ENCODE measurements at places on chromosomes 11 and 22. TPM values are rescaled to one million over a fixed set of nuclear protein-coding genes. Genes with fewer than 3 reads are reported as not detected.

DNA sequence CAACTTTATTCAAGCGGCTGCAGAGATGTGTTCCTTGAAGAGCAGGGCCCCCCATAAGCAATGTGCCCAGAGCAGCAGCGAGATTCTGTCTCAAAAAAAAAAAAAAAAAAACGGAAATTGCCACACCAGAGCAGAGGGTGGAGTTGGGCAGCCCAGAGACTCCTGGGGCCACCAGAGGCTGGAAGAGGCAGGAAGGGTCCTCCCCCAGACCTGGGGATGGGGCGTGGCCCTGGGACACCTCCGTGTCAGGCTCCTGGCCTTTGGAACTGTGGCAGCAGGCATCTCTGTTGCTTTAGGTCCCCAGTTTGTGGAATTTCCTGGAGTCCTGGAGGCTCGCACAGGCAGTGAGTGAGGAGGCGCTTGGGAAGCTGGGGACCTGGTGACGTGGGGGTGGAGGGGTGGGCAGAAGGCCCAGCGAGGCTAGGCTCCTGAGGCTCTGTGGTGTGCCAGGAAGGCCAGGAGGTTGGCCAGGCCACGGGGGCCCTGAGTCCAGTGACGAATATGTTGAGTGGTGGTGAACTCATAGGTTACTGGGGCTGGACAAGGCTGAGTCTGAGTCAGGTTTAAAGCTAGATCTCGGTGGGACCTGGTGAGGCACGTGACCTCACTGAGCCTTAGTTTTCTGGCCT lies 735.6 kb downstream of the BRD1 start:
- H3K4me1 ChIP-seq, result no peaks in the 10 kb centered on the region
- no peak overlapping the region for H3K4me3 ChIP-seq
- no peaks in the 10 kb centered on the region for H3K27me3 ChIP-seq
- no peaks in the 10 kb centered on the region for H3K36me3 ChIP-seq
- no peak for DNase-seq

DNA sequence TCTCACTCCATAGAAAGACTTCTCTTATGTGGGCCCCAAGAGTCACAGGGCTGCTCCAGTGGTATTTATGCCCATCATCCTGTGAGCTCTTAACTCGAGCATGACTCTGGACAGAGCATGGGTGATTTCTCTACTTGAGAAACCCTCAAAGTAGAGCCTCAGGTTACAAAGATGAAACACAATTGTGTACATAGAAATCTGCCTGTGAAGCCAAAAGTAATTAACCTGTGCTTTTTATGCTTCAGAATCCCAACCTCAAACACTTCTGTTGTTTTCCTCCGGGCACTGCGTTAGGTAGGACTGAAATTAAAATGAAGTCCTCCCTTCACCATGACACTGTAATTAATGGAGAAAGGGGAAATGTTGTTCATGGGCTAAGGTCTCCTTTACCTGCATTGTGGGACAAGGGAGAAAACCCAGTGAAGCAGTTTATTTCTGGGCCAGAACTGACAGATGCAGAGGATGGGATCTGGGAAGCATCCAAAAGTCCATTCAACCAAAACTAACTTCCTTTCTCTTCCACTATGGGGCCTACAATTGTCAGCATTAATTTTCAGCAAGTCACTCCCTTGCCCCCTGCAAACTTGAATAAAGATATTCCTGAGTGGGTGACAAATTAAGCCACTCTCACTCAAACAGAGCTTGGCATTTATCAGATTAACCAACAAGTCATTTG lies 24.1 kb upstream of the POU2AF1 start:
- H3K27me3 ChIP-seq, result no peaks in the 10 kb centered on the region
- H3K4me3 ChIP-seq, result no peak overlapping the region
- no peaks in the 10 kb centered on the region for H3K4me1 ChIP-seq
- H3K27ac ChIP-seq, result no peak overlapping the region

DNA sequence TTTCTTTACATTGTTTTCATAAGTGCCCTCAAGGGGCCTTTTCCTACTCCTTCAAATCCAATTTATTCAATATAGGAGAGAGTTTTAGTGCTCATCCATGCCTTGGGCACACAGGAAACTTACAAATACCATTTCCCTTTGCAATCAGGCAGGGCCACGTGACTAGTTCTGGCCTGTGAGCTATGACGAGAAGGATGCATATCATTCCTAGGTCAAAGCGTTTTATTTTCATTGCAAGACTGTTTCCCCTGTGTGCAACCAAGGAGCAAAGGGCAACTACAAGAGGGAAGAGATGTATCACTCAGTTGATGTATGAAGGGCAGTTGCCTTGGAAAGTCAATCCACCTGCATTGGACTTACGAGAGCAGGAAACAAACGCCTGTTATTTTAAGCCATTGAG lies 1.9 kb upstream of the TRAF6 start:
- H3K27me3 ChIP-seq, result no peaks in the 10 kb centered on the region
- no peak overlapping the region for H3K27ac ChIP-seq
- peaks cover 19% of the 10 kb centered on the region for H3K4me1 ChIP-seq
- no peak overlapping the region for H3K4me3 ChIP-seq
- no peak for DNase-seq

DNA sequence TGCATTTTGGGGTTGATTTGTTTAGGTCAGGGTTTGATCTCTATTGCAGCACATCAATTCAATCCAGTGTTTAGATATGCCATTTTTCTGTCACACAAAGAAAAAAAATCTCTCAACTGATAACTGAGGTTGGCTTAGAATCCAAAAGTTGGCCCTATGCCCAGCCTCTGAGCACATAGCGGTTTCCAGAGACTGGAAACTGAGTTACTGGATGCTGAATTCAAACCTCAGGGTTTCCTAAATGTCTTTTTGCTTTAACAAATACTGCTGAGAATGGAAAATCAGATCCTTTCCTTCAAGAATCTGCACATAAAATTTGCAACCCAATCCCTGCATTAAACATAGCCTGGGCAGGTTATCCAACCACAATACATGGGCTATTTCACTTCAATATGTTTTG lies 4.0 kb downstream of the P4HA3 start:
- H3K4me3 ChIP-seq, result no peak overlapping the region
- H3K36me3 ChIP-seq, result no peaks in the 10 kb centered on the region
- no peak overlapping the region for H3K27ac ChIP-seq
- no peaks in the 10 kb centered on the region for H3K27me3 ChIP-seq
- no peak for DNase-seq

DNA sequence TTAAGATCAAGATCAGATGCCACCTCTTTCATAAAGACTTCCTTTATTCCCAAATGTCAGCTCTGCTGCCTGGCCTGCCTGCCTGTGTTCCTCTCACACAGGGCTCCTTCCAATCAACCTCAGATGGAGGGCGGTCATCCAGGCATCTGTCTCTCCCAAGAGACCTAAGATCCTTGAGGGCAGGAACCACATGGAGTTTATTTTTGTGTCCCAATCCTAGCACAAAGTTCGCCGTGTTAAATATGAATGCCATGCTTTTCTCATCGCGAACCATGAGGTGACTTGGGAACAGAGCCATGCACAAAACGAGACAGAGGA lies 72.7 kb upstream of the ARFGAP3 start:
- no peaks in the 10 kb centered on the region for H3K36me3 ChIP-seq
- peak overlapping the region; percentile 99 for H3K27ac ChIP-seq
- no peaks in the 10 kb centered on the region for H3K27me3 ChIP-seq
- no peak overlapping the region for H3K4me3 ChIP-seq
- DNase-seq, result no peak

- H3K36me3 ChIP-seq, result peaks cover 44% of the 10 kb centered on the region
- H3K4me1 ChIP-seq, result peaks cover 27% of the 10 kb centered on the region
- no peak for DNase-seq
- no peaks in the 10 kb centered on the region for H3K27me3 ChIP-seq
- peak overlapping the region; percentile 95 for H3K4me3 ChIP-seq
- H3K27ac ChIP-seq, result peak overlapping the region; percentile 98
These were observed 1.0 kb downstream of the PATL1 start for GRCh38 chr11:59667812-59668187.

- peaks cover 17% of the 10 kb centered on the region for H3K36me3 ChIP-seq
- H3K27ac ChIP-seq, result peak overlapping the region; percentile 31
- no peaks in the 10 kb centered on the region for H3K27me3 ChIP-seq
- DNase-seq, result peak; percentile 67
- peaks cover 22% of the 10 kb centered on the region for H3K4me1 ChIP-seq
- no peak overlapping the region for H3K4me3 ChIP-seq
These were observed 8.2 kb downstream of the AP1B1 start for GRCh38 chr22:29380032-29380781.

DNA sequence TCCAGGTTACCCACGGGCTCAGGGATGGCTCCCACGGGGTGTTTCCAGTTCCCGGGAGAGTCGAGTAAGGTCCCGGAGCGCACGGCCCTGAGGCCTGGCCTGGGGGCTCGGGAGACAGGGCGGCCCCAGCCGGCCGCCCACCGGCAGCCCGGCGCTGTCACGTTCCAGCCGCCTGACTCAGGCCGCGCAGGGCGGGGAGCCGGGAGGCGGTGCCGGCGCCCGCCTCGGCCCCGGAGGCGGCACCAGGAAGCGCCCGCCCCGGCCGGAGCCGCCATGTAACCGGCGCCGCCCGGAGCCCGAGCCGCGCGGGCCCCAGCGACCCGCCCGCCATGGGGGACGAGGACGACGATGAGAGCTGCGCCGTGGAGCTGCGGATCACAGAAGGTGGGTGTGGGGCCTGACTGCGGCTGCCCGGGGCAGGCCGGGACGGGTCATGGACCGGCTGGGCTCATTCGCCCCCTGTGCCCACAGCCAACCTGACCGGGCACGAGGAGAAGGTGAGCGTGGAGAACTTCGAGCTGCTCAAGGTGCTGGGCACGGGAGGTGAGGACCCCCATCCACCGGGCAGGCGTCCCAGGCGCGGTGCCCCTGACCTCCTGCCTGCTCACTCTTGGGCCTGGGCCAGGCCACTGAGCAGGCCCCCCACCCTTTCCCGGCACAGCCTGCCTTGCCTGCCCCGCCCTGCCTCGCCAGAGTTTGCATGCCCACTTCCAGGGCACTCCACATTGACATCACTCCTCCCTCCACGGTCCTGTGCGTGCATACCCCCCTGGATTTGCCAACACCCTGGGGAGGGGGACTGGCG lies at the start of gene RPS6KA4:
TSS of gene RPS6KA4 (plus strand) at position 256 of the 805 bp plus-strand sequence. CDS start at position 330, 74 bp downstream.
- DNase-seq, result peak; percentile 58
- H3K4me1 ChIP-seq, result peaks cover 35% of the 10 kb centered on the region
- peak within 1 kb of the TSS; percentile 82 for H3K4me3 ChIP-seq
- no peaks in the 10 kb centered on the region for H3K27me3 ChIP-seq

- H3K4me1 ChIP-seq, result no peaks in the 10 kb centered on the region
- no peak overlapping the region for H3K27ac ChIP-seq
- H3K27me3 ChIP-seq, result no peaks in the 10 kb centered on the region
- DNase-seq, result no peak
- no peaks in the 10 kb centered on the region for H3K36me3 ChIP-seq
These were observed 381.3 kb upstream of the ANO5 start for GRCh38 chr11:21811572-21811971.

- no peak overlapping the region for H3K4me3 ChIP-seq
- no peaks in the 10 kb centered on the region for H3K4me1 ChIP-seq
- peaks cover 11% of the 10 kb centered on the region for H3K27me3 ChIP-seq
These were observed 82.8 kb upstream of the HMGXB4 start for GRCh38 chr22:35174401-35175038.

- H3K36me3 ChIP-seq, result no peaks in the 10 kb centered on the region
- peak overlapping the region; percentile 80 for H3K4me3 ChIP-seq
- DNase-seq, result no peak
- peak overlapping the region; percentile 78 for H3K27ac ChIP-seq
These were observed 17.1 kb upstream of the SNX32 start for GRCh38 chr11:65816696-65817095.

DNA sequence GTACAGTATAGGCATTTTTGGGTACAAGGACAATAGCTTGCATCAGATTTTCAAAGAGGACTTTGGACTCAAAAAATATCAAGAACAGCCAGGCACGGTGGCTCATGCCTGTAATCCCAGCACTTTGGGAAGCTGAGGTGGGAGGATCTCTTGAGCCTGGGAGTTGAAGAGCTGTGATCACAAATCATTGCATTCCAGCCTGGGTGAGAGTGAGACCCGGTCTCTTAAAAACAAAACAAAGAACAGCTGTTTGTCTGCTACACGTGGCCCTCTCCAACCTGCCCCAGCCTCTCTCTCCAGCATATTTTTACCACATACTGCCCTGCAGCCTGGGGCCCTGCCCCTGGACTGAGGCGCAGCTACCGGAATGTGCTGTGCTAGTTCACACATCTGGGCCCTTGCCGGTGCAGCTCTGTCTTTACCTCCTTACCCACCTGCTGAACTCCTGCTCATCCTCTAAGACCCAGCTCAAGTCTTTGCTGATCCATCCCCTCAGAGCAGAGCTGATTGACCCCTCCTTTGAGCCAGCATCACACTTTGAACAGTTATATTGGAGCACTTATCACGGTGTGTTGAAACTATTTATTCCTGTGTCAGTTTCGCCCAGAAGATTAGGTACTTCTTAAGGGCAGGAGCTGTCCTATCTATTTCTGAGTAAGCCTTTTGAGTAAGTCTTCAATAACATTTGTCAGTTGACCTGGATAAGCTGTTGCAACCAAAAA lies 29.4 kb downstream of the GRIK4 start:
- no peak overlapping the region for H3K27ac ChIP-seq
- H3K27me3 ChIP-seq, result no peaks in the 10 kb centered on the region
- H3K4me3 ChIP-seq, result no peak overlapping the region
- H3K36me3 ChIP-seq, result no peaks in the 10 kb centered on the region

DNA sequence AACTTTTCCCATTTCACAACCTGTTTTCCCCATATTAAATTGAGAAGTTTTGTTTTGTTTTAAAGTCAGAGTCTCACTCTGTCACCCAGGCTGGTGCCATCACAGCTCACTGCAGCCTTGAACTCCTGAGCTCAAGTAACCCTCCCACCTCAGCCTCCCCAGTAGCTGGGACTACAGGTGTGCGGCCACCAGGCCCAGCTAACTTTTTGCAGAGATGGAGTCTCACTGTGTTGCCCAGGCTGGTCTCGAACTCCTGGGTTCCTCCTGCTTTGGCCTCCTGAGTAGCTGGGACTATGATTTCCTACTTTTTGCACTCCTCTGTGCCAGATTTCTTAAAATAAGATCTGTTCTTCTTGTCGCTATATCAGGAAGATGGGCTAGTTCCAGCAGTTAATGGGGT lies 44.9 kb downstream of the GNB1L start:
- DNase-seq, result no peak
- no peak overlapping the region for H3K4me3 ChIP-seq
- H3K4me1 ChIP-seq, result peaks cover 21% of the 10 kb centered on the region
- no peaks in the 10 kb centered on the region for H3K27me3 ChIP-seq
- H3K27ac ChIP-seq, result no peak overlapping the region
- H3K36me3 ChIP-seq, result peaks cover 14% of the 10 kb centered on the region

Gene ARHGEF17
- total RNA-seq, result 27.6 TPM

Gene FAR1
- 112 TPM for total RNA-seq

Gene MUC5AC
- total RNA-seq, result not detected

Gene CASP5
- total RNA-seq, result not detected

Gene MS4A4A
- not detected for total RNA-seq

Gene KCNE3
- total RNA-seq, result not detected

Gene SYCE3
- total RNA-seq, result 1.2 TPM

All from MCF 10A (cell line).